IPS DF 19.7 (cell line): ENCODE measurements at places on chromosomes 2 and 18.

GRCh38 chr2:23904692-23905091, 22.2 kb downstream of the ATAD2B start:
- no peak for DNase-seq

DNA sequence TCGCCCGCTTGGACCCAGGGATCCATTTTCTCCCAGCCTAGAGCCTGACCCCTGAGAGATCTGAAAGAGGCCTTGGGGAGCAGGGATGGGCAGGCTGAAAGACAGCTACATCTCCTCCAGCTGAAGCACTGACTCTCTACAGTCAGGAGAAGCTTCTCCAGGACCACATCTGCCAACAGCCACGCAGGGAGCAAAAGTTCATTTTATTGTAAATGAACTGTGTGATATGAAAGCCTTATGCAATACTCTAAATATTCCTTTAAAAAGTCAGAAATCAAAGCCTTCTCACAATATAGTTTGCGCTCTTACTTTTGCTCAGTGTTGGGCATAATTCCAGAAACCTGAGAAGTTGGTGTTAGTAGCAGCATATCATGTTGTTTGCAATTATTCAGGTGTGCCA, 428.9 kb upstream of the RAB6C start:
- DNase-seq = no peak

DNA sequence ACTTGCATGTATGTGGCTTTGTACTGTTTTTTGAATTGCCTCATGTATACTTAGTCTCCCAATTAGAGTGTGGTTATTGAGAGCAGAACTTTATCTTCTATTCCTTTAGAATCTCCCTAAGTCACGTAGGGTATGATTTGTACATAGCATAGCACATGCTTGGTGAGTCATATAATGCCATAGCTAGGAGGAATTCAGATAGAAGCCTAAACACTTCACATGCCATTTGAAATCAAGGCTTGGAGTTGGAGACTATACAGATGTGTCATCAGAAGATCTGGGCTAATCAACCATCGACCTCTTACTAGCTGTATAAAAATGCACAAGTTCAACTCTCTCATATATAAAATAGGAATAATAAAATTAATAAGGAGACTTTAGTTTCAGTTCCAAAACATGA, 222.6 kb upstream of the ST6GAL2 start:
- DNase-seq = no peak

- DNase-seq = no peak
Observed at GRCh38 chr2:168992591-168993349, 38.4 kb downstream of the ABCB11 start.

- no peak for DNase-seq
Observed at GRCh38 chr2:25115902-25116301, 52.5 kb downstream of the POMC start.

GRCh38 chr2:168434146-168434545, 21.9 kb upstream of the CERS6 start:
- no peak for DNase-seq

DNA sequence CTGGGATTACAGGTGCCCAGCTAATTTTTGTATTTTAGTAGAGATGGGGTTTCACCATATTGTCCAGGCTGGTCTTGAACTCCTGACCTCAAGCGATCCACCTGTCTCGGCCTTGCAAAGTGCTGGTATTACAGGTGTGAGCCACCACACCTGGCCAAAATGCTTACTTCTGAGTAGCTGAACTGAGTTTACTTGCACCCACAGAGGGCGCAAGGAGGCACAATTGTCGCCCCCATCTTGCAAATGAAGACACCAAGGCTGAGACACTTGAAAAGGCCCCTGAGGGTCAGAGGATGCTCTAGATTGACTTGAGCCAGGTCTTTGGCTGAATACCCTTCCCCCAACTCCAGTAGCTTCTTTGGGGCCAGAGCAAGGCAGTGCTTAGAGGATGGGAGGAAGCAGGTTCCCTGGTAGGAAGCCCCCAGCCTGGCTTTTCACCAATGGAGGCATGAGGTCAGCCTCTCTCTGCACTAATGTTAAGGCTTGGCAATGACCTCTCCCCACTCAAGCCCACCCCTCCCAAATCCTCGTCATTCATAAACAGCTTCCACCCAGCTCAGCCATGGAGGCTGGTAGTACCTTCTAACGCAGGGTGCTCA, 14.5 kb upstream of the KIF1A start:
- no peak for DNase-seq

DNA sequence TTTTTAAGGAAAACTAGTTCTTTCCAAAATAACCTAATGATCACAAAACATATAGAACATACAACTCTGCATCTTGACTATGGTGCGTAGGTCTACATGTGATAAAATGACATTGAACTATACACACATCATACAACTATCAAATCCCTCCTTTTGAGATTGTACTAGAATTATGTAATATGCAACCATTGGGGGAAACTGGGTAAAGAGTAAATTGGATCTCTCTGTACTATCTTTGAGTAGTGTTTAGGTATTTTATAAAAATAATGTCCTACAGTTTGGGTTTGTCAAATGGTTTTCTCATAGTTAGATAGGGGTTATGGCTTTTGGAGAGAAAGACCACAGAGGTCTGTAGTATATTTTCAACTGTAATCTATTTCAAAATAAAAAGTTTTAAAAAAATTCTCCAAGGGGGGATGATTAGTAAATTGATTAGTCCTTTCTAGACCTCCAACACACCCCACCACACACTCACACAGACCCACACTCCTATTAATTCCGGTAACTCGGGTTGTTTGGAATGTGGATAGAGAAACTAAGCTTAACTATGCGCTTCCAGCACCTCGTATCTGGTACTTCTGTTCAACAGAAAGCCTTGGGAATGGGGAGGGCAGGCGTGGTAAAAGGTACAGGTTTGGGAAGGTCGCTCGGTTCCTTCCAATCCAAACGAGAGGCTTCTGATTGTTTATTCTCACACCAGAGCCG, 695 bp upstream of the BIRC6 start:
- DNase-seq = peak; percentile 20

DNA sequence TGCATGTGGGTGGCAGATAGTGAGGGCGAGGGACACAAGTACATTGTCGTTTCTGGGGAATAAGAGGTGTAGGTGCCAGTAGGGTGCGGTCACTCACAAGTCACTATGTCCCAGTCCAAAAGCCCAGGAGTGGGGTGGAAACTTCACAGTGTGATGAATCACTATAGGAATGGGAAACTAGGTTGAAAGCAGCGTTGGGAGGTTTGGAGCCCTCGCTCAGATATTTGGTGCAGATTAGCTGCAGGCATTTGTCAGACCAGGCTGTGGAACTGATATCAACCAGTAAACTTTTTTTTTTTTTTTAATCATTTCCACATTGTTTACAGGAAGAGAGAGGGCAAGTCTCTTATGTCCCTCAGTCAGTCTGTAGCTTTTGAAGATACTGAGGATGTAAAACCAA, 121.8 kb downstream of the CERS6 start:
- no peak for DNase-seq

- DNase-seq = no peak
Observed at GRCh38 chr2:89763581-89764485, 1072.4 kb downstream of the RPIA start.

DNA sequence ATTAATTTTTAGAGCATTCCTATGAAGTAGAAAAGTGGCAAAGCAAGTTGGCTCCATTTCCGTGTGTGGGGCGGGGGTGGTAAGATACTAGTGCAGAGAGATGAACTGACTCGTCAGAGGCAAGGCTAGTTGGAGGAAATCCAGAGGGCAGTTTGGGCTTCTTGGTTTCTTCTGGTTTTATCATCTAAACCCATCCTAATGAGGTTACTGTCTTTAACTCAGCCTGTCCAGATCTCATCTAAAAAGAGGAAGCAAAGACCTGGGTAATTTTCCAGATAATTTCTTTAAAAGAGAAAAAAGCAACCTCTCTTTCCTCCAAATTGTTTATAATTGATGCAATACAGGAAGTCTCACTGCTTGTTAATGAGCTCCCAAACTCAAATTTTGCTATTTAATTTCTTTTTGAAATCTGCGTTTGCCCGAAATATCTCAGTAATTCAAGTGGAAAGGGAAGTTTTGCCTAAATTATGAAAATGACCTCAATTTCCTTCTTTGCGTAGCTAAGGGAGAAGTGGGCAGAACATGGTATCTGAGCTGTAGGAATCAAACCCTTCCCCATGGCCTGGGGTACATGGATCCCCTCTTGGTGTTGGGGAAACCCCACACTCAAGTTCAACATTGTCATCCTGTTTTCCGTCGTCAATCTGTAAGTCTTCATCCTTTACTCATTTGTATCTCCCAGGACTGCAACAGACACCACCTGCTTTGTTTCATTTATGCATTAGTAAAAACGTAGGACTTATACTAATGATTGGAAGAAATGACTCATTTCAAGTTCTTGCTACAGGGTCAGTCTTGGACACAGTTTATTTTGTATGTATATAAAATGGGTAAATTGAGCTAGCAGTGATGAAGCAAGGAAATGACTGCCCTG, 89.1 kb upstream of the KLF7 start:
- DNase-seq = no peak

- no peak for DNase-seq
Observed at GRCh38 chr2:12704378-12704777, 12.4 kb upstream of the TRIB2 start.

DNA sequence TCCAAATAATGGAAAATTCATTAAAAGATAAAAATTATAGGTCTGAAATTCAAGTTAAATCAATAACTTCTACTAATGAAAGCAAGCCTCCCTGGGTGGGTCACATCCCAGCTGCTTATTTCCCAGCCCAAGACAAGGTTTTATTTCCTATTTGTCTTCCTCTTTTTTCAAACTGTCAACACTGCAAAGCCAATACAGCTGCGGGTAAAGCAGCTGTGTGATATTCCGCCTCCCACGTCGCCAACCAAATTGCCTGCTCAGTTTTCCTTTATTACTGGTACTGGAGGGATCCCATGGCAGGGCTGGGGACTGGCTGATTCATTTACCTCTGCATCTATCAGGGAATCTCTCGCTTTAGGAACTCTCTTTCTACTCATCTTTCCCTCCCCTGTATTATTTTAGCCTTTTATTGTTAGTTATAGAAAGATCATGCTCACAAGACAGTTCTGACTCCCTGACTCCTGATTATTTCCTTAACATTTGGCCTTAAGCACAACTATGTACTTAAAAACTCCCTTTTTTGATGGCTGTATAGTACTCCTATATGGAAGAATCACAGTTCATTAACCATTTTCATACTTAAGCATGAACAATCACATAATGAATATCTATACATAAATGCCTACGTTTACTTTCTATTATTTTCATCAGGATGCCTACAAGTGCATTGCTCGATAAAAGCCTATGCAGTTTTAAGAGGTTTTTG, 253.1 kb downstream of the CDCA7 start:
- DNase-seq = no peak

- DNase-seq = no peak
Observed at GRCh38 chr2:84782717-84783442, 98.0 kb downstream of the TRABD2A start.

- DNase-seq = no peak
Observed at GRCh38 chr2:148622366-148622765, 22.2 kb upstream of the EPC2 start.

DNA sequence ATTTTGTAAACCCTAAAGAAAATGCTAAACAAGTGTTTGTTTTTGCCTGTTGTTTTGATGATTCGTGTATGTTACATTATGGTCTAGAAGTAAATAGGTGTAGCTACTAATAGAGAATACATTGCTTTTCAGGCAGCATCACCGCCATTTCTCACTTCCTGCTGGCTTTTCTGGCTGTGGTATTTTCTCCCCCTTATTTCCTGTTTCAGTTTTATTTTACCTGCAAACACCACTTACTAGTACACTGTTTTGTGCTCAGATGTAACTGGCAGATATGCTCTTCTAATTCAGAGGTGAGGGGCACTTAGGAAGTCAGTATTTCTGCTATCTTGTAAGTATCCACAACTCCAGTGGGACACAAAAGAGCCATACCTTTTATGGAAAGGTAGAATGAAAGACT, 38.1 kb upstream of the SLC3A1 start:
- no peak for DNase-seq

DNA sequence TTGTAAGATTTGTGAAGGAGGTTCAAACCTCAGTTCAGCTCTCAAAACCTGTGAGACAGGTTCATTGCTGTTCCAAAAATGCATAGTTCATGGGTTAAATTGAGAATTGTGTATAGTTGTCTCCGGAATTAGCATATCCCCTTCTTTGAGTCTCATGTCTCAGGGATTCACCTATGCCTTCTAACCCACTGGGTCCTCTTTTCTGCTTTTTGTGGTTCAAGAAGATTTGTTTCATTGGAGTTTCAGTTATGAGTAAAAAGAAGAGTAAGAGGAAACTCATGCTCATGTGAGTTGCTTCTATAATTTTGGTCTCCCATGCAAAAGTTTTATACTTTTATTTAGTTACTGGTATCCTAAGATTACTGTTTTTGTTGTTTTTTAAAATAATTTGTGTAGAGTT, 1219.8 kb upstream of the ZEB2 start:
- DNase-seq = no peak

DNA sequence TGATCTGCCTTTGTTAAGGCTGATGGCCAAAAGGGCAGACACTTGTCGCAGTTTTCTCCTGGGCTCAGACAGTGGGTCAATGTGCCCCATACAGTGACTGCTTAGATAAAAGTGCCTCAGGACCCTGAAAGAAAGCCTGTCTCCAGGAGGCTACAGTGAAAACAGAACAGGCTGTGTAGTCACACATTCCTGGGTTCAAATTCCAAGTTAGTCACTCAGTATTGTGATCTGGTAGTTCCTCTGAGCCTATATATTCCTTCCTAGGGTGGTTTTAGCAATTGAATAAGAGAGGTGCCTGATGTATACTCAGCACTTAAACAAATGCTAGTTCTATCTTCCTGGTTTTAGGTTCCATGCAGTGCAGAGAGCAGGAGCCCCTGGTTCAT, 54.4 kb downstream of the RPL37A start:
- DNase-seq = peak; percentile 56

DNA sequence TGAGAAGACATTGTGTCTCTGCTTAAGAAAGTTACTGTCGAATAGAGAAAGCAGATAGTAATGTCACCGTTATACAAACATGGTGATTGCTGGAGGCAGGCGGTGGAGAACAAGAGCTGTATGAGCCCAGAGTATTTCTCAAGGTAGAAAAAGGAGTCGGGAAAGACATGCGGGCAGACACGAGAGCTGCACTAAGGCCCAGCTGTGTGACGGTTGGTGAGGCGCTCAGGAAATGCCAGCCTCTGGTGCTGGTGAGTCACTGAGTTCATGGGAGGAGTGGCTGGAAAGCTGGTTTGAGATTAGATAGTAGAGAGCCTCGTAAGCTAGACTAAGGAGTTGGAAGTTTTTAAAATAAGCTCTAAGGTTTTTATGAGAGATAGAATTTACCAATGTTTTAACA, 390.9 kb upstream of the TRIB2 start:
- no peak for DNase-seq

GRCh38 chr2:64873472-64873924, 115.7 kb upstream of the SLC1A4 start:
- no peak for DNase-seq

- DNase-seq = no peak
Observed at GRCh38 chr2:206521612-206522011, 78.3 kb downstream of the ADAM23 start.
